ENCODE measurements at places on chromosomes 13 and 19.
A peak's percentile ranks its signal among the peaks of the same experiment; 100 is the strongest.

GRCh38 chr19:11456659-11457058, 21.2 kb downstream of the PRKCSH start:
- no peak for DNase-seq

DNA sequence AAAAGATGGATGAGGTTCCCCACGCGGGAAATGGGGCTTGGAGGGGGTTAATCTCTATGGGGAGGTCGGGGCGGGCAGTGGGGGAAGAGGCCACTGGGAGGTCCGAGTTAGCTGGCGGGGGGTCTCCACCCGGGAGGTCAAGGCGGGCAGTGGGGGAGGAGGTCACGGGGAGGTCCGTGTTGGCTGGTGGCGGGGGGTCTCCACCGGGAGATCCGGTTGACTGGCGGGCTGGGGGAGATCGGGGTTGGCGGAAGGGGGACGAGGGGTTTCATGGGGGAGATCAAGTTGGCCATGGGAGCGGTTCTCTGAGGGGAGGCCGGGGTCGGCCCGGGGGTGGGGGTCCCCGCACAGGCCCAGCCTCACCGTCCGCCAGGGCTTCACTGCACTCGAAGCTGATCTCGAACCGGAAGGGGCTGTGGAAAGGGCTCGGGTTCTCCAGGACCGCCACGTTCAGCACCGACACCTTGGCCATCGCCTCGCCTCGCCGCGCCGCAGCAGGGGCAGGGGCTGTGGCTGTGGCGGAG, 342 bp downstream of the ASF1B start:
- peak; percentile 57 for DNase-seq

DNA sequence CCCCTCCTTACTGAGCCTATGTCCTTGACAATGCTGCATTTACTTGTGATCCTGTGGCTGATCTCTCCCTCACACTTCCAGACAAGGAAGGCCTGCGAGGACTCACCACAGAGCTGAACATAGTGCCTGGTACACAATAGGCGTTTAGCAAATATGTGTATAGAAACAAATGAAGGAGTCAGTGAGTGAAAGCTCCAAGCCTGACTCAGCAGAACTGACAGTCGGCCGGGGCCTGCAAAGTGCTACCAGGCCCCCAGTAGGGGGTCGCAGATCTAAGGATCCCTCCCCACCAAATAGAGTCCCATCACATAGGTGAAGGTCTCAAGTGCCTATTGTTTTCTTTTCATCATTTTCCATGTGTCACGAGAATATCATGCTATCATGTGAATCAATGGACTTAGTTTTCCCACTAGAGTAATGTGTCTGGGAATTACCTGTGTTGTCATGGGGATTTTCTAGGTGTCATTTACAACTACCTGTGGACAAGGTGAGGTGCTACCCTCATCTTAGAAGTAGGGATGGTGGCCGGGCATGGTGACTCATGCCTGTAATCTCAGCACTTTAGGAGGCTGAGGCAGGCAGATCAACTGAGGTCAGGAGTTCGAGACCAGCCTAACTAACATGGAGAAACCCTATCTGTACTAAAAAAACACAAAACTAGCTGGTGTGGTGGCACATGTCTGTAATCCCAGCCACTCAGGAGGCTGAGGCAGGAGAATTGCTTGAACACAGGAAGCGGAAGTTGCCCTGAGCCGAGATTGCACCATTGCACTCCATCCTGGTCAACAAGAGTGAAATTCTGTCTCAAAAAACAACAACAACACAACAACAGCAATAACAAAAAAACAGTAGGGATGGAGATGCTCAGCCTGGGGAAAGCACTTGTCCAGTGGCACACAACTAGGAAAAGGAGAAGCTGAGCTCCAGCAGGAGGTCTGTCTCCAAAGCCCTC, 50.3 kb upstream of the CYP2A7 start:
- DNase-seq: no peak

GRCh38 chr13:27534981-27535380, 84.6 kb upstream of the MTIF3 start:
- DNase-seq: no peak

DNA sequence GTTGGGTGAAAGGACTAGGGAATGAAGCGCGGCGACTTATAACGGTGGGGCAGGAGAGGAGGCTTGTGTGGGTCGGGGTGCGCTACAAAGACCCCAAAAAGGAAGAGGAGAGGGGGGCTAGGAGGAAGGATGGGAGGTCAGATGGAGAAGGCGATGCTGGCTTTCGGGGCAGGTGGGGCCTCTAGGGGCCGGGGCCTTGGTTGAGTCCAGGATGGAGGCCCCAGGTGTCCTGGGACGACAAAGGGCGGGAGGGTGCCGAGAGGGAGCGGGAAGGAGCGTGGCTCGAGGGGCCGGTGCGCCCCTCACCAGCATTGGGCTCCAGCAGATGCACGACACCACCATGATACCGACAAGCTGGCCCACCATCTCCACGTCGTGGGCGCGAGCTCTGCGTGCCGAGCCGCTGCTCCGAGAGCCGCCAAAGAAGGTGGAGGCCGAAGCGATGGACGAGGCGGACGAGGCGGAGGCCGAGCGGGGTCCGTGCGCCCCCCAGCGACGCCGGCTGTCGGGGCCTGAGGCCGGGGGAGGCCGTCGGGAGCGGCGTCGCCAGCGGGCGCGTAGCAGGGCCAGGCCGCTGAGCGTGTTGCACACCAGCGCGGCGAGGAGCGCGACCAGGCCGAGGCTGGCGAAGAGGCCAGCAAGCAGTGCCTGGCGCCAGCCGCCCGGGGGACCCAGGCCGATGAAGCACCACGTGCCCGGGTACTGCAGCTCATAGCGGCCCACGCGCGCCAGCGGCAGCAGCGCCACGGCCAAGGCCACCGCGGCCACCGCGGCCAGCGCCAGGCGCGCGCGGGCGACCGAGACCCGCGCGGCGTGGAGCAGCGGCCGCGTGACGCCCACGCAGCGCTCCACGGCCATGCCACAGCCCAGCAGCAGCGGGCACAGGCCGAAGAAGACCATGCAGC, 1.8 kb downstream of the PTGER1 start:
- DNase-seq: no peak

GRCh38 chr19:15557223-15557622, 48.9 kb downstream of the CYP4F22 start:
- DNase-seq: no peak

- no peak for DNase-seq
These were observed 676.7 kb downstream of the PCDH9 start for GRCh38 chr13:66553391-66553790.

DNA sequence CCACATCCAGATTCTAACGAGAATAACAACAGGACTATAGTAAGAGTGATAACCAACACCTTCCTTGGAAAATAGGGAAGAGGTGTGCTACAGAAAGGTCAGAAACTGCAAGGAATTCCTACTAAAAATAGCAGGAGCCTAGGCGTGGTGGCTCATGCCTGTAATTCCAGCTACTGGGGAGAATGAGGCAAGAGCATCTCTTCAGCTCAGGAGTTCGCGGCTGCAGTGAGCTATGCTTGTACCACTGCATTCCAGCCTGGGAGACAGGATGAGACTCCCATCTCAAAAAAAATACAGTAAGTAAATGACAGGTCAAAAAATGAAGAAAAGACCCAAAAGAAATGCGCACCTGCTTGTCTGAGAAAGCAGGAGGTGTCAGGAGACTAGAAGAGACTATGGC, 101.5 kb upstream of the TSHZ3 start:
- no peak for DNase-seq

DNA sequence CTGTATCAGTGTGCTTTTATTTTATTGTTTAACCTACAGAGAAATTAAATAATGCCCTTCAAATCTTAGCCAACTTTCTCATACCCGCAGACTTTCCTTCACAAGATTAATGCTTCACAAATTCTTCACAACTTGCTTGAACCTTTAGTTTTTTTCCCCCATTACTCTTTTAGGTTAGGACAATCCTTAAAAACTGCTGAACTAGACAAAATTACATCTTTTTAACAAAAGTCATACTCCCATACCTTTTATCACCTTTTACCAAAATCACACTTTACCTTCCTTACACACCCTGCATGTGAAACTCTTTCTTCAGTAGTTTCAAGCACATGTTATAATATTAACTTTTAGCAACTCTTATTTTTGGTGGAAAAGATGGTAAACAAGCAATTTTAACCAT, 58.5 kb downstream of the SCGB2B2 start:
- DNase-seq: no peak

GRCh38 chr19:48102870-48103751, 7.5 kb downstream of the PLA2G4C start:
- DNase-seq: peak; percentile 82

DNA sequence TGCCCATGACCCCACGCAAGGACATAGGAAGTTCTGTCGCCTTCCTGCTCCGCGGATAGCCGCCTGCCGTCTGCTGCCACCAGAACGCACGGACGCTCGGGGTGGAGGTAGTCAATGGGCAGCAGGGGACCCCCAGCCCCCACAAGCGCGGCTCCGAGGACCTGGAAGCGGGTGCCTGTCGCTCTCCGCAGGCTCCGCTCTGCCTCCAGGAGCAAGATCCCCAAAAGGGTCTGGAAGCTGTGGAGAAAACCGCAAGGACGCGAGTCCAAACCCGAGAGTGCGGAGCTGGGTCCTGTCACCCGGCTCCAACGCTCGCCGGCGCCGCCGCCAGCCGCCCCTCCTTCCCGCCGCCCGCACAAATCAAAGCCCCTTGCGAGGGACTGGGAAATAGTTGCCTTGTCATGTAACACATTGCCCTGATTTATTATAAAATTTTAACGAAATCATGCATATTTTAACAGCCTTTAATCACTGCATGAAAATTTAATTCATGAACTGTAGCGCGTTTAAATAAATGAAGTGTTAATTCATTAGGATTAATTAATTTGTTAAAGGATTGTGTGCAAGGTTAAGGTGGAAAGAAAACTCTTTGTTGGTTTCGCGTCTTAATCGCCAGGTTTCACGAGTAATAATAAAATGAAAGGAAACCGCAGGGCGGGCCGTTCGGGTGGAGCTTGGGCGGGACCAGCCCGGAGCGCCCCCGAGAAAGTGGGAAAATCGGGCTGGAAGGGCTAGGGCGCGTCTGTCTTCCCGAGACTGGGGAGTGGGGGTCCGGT, 5.5 kb upstream of the POU4F1 start:
- DNase-seq: peak; percentile 40

- no peak for DNase-seq
These were observed 43.2 kb downstream of the FLT3 start for GRCh38 chr13:28056970-28057712.

DNA sequence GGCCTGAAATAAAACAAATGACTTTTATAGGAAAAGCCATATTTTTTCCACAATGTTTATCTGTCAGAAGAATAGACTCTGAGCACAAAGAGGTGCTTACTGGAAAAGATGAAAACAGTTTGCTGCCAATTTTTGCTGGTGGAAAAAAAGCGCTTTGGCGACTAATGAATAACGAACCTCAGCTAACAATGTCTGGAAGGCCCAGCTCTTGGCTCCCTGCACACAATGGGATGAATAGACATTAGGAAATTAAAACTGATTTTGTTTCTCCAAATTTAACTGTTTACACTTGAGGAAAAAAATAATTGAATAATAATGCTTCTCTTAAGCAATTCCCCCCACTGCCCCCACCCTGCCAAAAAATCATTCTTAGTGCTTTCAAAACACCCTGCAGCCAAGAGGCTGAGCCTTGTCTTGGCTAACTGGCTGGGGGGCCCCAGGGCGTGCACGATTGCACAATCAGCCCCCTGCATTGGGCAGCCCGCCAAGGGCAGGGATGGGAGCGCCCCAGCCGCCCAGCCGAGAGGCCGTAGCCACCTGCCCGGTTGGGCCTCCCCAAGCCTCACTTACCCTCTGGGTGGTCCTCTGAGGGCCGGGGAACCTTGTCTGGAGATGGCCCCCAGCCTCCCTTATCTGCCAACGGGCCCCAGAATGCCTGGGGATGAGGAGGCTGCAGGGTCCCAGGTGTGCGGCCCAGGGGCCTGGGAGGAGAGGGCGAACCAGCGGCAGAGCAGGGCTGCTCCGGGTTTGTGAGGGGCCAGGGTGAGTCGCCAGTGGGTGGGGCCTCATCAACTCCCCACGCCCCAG, 16.8 kb downstream of the CEBPG start:
- DNase-seq: no peak

- DNase-seq: peak; percentile 40
These were observed 142.3 kb downstream of the KLF12 start for GRCh38 chr13:73991884-73992283.

DNA sequence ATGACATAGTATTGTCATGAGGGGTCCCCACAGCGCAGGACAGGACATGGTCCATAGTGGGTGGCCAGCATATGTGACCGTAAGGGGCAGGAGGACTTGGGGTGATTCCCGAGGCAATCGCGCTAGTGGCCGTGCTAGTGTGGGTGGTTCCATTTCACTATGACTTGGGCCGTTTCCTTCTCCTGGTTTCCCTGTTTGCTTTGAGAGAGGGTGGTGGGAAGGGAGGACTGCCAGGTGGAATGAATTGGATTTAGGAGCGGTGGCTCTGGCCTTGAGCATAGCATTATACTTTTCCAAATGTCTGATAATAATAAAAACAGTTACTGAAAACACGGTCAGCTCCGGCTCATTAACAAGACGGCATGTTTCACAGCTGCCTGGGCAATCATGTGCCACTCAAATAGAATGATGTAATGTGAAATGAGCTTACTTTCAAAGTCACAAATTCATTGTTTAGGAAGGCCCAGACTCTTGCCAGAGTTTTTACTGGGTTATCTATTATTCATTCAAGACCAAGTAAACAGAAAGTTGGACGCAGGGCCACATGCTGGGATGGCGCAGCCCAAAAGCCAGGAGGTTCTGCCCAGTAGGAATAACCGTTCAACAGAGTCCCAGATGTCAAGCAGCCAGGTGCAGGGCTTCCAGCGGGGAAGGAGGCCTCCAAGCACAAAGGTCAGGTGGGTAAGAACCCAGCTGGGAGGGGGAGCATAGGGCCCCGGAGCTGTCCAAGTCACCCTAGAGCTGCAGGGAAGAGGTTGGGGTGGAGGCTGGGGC, 19.6 kb upstream of the SLC15A1 start:
- no peak for DNase-seq

DNA sequence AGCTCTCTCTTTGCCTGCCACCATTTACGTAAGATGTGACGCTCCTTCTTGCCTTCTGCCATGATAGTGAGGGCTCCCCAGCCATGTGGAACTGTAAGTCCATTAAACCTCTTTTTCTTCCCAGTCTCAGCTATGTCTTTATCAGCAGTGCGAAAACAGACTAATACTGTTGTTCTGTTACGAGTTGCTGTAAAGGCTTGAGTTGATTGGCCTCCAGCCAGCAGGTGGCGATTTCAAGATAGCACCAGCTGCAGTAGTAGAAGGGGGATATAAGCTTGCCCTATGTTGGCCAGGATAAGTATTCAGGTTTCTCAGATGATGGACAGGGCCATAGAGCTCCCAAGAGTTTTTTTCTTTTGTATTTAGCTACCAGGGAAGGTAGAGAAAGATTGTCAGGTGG, 385.5 kb downstream of the MZT1 start:
- peak; percentile 22 for DNase-seq
